CD8-positive, alpha-beta memory T cell (primary cell): ENCODE measurements at places on chromosomes 7 and 10. TPM values are rescaled to one million over a fixed set of nuclear protein-coding genes. Genes with fewer than 3 reads are reported as not detected.

- H3K4me3 ChIP-seq: no peak overlapping the region
- H3K27me3 ChIP-seq: no peaks in the 10 kb centered on the region
- no peaks in the 10 kb centered on the region for H3K4me1 ChIP-seq
- H3K27ac ChIP-seq: no peak overlapping the region
Observed at GRCh38 chr7:146889806-146890555, 773.4 kb downstream of the CNTNAP2 start.

- no peaks in the 10 kb centered on the region for H3K27me3 ChIP-seq
- no peak overlapping the region for H3K27ac ChIP-seq
- H3K4me1 ChIP-seq: no peaks in the 10 kb centered on the region
- no peak for DNase-seq
- no peak overlapping the region for H3K4me3 ChIP-seq
Observed at GRCh38 chr7:130560972-130561371, 69.1 kb downstream of the MEST start.

DNA sequence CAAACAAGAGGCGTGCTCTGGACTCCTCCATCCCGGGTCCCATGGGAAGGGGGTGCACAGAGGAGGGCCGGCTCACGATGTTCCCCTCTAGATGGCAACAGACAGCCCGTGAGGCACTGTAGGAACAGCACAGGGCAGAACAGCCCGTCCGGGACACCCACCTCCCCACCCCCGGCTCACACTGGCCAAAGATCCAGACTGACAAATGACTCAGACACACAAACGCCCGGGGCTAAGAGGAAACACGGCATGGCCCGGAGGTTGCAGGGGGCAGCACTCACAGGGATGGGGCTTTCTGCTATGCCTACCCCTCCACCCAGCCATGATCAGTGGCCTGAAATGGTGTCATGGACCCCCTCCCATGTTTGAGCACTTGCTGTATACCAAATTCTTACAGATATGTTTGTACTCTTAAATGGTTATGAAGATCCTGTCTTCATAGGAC lies 4.9 kb upstream of the ELN start:
- no peak overlapping the region for H3K27ac ChIP-seq
- peaks cover 4% of the 10 kb centered on the region for H3K4me1 ChIP-seq
- no peaks in the 10 kb centered on the region for H3K36me3 ChIP-seq

GRCh38 chr7:68684246-68684839 lies 913.9 kb upstream of the AUTS2 start:
- no peaks in the 10 kb centered on the region for H3K4me1 ChIP-seq
- H3K4me3 ChIP-seq: no peak overlapping the region
- no peaks in the 10 kb centered on the region for H3K27me3 ChIP-seq
- no peak for DNase-seq

DNA sequence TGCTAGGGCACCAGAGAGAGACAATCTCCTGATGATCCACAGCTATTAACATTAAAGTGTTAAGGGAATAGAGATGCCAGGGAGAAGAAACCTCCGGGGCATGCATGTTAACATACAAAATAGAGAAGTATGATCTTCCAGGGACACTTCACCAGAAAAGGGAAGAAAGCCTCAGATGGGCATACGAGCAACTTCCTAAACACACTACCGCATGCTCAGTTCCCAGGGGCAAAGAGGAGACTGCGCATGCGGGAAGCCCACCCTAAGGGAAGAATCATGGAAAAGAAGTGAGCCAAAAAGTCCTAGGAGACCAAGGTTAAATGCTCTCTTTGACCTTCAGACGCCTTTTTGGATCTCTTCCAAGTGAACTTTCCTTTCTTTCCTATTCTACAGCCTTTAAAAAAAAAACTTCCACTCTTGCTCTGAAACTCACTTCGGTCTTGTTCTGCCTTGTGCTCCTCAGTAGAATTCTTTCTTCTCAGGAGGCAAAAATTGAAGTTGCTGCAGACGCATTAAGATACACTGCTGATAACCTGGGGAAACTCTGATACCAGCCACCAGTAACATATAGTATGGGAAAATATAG lies 1211.3 kb downstream of the REEP3 start:
- no peak overlapping the region for H3K4me3 ChIP-seq
- H3K27me3 ChIP-seq: no peaks in the 10 kb centered on the region
- DNase-seq: no peak
- no peak overlapping the region for H3K27ac ChIP-seq
- no peaks in the 10 kb centered on the region for H3K4me1 ChIP-seq

DNA sequence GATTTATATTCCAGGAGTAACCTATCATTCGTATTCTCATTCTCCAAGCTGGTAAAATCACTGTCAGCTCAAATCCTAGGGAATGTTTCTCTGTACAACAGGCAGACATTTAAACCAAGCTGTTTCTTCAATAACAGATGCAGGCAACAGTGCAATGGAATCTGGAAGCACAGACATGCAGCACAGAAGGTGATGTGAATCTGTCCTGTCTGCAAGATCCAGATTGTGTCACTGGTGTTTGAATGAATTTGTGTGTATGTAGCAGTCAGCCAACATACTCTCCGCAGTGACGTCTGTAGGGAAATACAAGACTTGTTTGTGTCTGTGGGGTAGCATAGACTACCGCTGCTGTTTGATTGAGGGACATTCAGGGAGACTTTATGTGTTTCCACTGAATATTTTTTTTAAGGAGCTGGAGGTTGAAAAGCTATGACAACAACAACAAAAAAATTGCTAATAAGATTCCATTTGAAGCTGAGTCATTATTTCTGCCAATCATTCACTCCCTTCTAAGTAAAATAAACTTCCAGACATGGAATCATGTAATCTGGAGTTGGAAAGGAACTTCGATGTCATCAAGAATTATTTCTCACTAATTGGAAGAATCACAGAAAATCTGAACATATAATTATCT lies 122.9 kb upstream of the MYO3A start:
- no peaks in the 10 kb centered on the region for H3K36me3 ChIP-seq
- no peak for DNase-seq
- H3K27ac ChIP-seq: no peak overlapping the region
- H3K4me1 ChIP-seq: no peaks in the 10 kb centered on the region
- H3K4me3 ChIP-seq: no peak overlapping the region
- no peaks in the 10 kb centered on the region for H3K27me3 ChIP-seq

PARP12 gene
- 24.7 TPM for total RNA-seq

- H3K27me3 ChIP-seq: no peaks in the 10 kb centered on the region
- H3K4me3 ChIP-seq: no peak overlapping the region
- no peak for DNase-seq
- no peaks in the 10 kb centered on the region for H3K4me1 ChIP-seq
- no peak overlapping the region for H3K27ac ChIP-seq
Observed at GRCh38 chr7:31962246-31962645, 108.0 kb downstream of the PDE1C start.

GRM8 gene
- total RNA-seq: not detected

GIMAP1 gene
- 10.0 TPM for total RNA-seq

DNA sequence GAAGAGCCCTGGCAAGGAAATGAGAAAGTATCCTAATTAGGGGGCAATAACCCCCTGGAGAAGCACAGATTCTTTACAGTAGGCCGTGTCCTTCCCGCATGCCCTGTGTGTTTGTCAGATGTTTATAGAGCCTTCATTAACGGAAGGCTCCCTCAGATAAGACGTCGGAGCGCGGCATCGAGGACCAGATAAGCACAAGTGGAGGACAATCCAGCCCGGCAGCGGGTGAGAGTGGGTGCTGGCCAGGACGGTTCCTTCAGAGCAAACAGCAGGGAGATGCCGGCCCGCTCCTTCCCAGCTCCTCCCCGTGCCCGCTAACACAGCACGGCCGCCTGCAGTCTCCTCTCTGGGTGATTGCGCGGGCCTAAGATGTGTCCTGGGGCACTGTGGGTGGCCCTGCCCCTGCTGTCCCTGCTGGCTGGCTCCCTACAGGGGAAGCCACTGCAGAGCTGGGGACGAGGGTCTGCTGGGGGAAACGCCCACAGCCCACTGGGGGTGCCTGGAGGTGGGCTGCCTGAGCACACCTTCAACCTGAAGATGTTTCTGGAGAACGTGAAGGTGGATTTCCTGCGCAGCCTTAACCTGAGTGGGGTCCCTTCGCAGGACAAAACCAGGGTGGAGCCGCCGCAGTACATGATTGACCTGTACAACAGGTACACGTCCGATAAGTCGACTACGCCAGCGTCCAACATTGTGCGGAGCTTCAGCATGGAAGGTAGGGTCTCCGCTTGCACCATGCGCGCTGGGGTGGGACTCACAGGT lies at the start of gene GDF2:
Gene GDF2 (plus strand): TSS at position 155 of the 762 bp plus-strand sequence. CDS start 215 bp downstream, at position 370.
- H3K27ac ChIP-seq: no peak within 1 kb of the TSS
- DNase-seq: no peak
- H3K4me3 ChIP-seq: no peak within 1 kb of the TSS
- no peaks in the 10 kb centered on the region for H3K4me1 ChIP-seq

IFRD1 gene
- 58.8 TPM for total RNA-seq

GRCh38 chr10:78491812-78492211 lies 458.1 kb downstream of the RPS24 start:
- no peaks in the 10 kb centered on the region for H3K27me3 ChIP-seq
- no peaks in the 10 kb centered on the region for H3K4me1 ChIP-seq
- H3K27ac ChIP-seq: no peak overlapping the region

CCDC7 gene
- total RNA-seq: 11.6 TPM

GRCh38 chr10:29646960-29647461 lies 12.2 kb upstream of the SVIL start:
- no peak overlapping the region for H3K4me3 ChIP-seq
- no peak for DNase-seq
- H3K4me1 ChIP-seq: peaks cover 27% of the 10 kb centered on the region
- H3K36me3 ChIP-seq: no peaks in the 10 kb centered on the region

DNA sequence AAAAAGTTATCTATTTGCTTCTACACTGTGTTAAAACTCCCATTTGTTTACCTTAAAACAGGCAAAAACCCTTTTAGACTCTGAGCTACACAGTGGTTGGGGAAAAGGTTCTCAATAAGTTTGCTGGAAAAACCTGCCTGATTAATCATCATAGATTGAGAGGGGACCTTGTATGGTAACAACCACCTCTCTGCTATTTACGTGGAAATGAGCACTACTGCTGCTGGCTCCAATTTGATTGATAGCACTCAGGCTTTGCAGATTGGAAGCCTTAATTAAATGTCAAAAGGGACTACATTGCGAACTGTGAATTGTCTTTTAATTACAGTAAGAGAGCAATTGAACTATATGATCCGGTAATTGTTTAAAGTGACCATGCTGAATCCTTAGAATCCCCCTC lies 119.0 kb upstream of the IMMP2L start:
- no peak overlapping the region for H3K27ac ChIP-seq
- H3K4me3 ChIP-seq: no peak overlapping the region
- no peaks in the 10 kb centered on the region for H3K36me3 ChIP-seq
- H3K4me1 ChIP-seq: no peaks in the 10 kb centered on the region
- no peak for DNase-seq

GRCh38 chr7:11573128-11573750 lies 258.8 kb downstream of the THSD7A start:
- DNase-seq: no peak
- no peaks in the 10 kb centered on the region for H3K27me3 ChIP-seq
- no peaks in the 10 kb centered on the region for H3K4me1 ChIP-seq
- no peak overlapping the region for H3K27ac ChIP-seq
- no peaks in the 10 kb centered on the region for H3K36me3 ChIP-seq

GRCh38 chr10:58399410-58399809 lies 14.2 kb downstream of the TFAM start:
- DNase-seq: no peak
- H3K27ac ChIP-seq: no peak overlapping the region
- H3K4me1 ChIP-seq: no peaks in the 10 kb centered on the region

MSMB gene
- total RNA-seq: not detected

ZCCHC24 gene
- 1.00 TPM for total RNA-seq

DNA sequence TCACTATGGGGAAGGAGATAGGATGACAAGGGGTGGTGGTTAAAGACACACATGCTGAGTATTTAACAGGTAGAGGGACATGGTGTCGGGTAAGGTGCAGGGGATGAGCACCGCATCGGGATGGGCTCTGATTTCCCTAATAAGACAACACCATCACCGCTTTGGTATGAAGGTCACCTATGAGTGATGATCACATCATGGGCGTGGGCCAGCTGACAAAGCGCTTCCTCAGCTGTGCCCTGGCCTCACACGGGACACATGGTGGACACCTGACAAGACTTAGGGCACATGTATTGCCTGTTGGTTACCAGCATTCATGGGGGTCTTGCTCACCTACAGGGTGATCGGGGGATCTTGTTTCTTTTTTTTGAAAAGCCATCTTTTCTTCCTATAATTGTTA lies 12.8 kb downstream of the C7orf57 start:
- H3K27me3 ChIP-seq: no peaks in the 10 kb centered on the region
- no peaks in the 10 kb centered on the region for H3K36me3 ChIP-seq
- DNase-seq: no peak
- H3K4me1 ChIP-seq: peaks cover 26% of the 10 kb centered on the region

DRGX gene
- total RNA-seq: not detected
